AG09319 (cell line): ENCODE measurements at places on chromosomes 12 and 14.

- no peak for DNase-seq
Measured at GRCh38 chr14:80638620-80639515, 302.7 kb downstream of the CEP128 start.

DNA sequence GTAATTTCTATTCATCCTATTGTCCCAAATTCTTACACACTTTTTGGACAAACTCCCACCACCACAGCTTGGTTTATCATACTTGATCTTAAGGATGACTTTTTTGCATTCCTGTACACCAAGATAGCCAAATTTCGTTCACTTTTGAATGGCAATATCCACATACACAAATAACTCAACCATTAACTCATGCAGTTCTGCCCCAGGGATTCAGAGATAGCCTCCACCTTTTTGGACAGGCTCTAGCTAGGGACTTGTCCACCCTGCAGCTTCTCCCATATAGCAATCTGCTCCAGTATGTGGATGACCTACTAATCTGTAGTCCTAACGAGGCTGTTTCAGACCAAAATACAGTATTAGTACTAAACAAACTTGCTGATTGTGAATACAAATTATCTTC lies 32.7 kb upstream of the OXA1L start:
- no peak for DNase-seq

- no peak for DNase-seq
Measured at GRCh38 chr12:62268956-62269355, 8.8 kb downstream of the USP15 start.

GRCh38 chr12:66340131-66340530 lies 37.8 kb downstream of the HELB start:
- DNase-seq: no peak

GRCh38 chr14:45284802-45285201 lies 31.8 kb upstream of the MIS18BP1 start:
- DNase-seq: no peak

DNA sequence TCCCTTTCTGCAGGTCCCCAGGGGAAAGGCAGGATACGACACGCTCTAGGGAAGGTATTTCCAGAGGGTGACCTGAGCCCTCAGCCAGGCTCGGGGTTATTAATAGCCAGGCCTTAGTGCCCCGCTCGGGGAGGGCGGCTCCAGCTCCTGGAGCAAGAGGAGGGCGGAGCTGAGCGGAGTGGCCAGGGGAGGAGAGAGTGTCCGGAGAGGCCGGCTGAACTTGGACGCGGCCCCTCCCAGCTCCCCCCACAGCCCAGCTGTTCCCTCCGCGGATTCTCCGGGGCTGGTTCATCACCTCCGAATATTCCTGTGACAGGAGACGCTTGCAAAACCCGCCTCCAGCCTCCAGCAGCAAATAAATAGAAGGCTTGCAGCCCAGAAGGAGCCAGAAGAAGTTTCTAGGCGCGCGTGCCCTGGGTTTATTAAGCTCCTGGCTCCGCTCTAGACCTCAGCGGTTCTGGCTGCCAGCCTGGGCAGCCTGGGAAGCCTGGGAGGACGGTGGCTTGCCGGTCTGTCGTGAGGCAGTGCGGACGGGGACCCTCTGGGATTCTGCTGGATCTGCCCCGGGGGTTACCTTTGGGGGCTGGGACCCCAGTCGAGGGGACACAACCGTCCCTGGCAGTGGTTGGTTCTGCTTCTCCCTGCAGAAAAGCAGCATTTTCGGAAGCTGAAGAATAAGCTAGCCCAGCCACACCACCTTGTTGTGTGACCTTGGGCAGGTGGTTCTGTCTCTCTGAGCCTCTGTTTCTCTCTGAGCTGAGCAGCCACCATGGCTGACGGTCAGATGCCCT lies at the start of gene HSPB8:
Gene HSPB8 (plus strand): TSS at position 388 of the 791 bp plus-strand sequence. CDS start 382 bp downstream, at position 770.
- DNase-seq: peak; percentile 68

DNA sequence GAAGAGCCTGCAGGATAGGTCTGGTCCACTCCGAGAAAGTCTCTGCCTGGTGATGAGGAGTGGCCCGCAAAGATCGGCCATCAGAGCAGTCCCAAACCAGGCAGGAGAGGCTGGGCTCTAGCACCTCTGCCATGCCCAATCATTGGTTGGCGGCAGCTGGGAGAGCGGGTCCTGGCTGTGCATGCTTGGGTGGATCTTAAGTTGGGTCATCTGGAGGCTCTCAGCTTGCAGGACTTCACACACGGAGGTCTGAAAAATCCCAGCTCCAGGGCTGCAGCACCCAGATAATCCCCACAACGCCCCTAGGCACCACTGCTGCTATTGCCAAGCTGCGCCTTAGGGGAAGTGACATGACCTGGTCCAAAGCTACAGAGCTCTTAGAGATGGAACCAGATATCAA lies 766.7 kb upstream of the TBX3 start:
- no peak for DNase-seq

DNA sequence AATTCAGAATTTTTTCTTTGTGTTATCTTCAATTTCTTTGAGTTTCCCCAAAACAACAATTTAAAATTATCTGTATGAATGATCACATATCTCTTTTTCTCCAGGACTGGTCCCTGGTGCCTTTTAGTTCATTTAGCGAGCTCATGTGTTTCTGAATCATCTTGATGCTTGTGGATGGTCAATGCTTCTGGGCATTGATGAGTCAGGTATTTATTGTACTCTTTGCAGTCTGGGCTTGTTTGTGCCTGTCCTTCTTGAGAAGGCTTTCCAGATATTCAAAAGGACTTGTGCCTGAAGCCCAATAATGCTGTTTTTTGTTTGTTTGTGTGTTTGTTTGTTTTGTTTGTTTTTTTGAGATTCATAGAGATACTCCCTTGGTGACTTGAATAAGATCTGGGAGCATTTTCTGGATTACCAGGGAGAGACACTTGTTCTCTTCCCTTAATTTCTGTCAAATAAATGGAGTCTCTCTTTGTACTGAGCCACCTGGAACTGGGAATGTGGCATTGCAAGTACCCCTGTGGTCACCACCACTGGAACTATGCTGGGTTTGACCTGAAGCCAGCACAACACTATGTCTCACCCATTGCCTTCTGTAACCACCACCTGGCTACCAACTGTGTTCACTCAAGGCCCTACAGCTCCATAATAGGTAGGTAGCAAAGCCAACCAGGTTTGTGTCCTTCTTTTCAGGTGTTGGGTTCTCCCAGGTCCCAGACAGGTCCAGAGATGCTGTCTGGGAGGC lies 56.3 kb downstream of the SLC6A15 start:
- no peak for DNase-seq

DNA sequence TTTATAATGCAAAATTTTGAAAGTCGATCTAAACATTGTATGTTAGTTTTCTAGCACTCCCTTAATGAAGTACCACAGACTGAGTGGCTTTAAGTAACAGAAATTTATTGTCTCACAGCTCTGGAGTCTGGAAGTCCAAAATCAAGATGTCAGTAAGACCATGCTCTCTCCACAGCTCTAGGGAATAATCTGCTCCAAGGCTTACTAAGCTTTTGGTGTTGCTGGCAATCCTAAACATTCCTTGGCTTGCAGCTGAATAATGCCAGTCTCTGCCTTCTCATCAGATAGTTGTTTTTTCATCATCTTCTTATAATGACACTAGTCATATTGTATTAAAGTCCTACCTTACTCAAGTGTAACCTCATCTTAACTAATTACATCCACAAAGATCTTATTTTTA lies 102.2 kb downstream of the RASSF9 start:
- DNase-seq: no peak

DNA sequence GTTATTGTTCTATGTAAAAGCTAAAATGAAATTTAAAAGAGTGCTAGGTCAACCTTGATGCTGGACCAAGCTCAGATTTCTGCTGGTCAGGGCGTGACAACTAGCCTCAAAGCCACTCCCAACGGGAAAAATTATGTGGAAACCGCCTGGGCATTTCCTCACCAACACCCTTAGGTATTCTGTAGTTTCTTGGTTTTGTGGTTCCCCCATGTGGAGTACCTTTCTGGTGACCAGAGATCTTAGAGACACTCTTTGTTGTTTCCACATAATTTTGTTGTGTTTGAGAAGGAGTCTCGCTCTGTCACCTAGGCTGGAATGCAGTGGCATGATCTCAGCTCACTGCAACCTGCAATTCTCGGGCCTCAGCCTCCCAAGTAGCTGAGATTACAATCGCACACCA lies 119.9 kb downstream of the DENND5B start:
- no peak for DNase-seq
